CD4-positive, alpha-beta T cell treated with Interleukin-1 beta for 1 hour (primary cell): ENCODE measurements at places on chromosomes 11 and 22.

DNA sequence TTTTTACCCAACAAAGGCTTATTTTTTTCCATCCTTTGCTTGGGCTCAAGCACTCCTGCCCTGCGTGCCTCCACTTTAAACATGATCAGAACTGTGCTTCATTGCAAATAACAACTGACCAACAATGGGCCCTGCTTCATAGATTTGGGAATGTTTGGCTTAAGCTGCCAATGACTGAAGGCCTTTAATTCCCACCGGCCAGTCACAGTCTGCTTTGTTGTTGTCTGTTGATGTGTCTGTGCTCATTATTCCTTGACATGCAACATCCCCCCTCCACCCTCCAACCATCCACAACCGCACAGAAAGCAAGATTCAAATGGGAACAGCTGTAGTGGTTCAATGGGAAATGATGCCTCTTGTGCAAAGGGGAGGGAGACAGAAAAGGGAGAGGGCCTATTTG lies 23.0 kb downstream of the PAX6 start:
- DNase-seq: no peak

GRCh38 chr11:101498891-101499290 lies 84.9 kb downstream of the TRPC6 start:
- no peak for DNase-seq

DNA sequence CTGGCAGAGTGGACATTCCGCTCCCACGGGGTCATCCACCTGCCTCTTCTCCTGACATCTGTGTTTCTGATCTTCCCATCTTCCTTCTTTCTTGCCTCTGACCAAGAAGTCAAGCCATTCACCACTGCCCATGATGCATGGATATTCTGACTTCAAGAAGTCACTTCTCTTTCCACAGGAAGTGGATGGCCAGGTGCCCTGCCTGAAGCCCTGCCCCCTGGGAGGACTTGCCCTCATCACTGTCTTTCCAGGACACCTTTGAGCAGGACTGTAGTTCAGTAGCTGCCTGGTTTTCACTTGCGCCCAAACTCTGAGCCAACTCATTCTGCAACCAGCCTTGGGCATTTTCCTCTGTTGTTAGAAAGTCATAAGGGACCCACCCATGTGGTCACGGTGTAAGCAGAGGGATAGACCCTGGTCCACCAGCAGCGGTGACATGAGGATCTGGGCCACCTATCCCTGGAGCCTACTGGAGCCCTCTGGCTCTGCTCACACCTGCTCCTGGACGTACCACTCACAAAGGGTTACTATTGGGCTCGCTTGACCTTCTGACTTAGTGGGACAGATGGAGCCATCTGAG lies 6.9 kb downstream of the CYTH4 start:
- no peak for DNase-seq

DNA sequence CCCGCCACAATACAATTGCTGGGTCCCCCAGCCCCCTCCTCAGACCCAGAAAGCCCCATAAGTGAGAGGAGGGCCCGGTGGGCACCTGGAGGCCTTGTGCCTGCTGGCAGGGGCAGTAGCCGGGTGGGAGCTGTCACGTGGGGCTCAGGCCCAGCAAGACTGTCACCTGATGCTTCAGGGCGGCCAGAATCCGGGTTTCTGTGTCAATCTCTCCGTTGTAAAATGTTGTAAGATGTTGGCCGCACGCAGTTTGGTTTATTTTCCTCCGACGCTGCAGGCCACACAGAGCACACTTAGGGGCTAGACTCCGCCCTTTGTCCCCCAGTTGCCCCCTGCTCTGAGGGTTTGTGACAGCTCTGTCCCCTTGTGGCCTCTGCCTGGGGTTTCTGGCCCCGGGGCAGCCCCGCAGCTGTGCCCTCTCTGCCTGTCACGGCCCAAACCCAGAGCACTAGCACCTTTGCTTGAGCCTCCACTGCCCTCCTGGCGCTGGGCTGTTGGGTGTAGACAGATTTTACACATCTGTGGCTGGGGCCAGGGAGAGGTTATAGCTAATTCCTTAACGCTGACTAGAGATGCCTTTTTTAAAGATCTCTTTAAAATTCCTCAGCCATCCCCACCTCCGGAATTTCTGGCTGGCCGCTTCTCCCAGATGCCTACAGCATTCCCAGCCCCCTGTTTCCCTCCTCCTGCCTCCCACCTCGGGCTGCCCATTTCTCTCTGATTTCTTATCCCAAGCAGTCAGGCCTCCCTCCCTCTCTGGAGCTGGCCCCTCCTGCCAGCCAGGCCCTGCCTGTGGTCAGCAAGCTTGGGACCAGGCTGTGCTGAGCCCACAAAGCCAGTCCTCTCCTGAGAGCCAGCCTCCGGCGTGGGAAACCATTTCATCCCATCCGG lies 3.2 kb upstream of the PRR5 start:
- DNase-seq: no peak

DNA sequence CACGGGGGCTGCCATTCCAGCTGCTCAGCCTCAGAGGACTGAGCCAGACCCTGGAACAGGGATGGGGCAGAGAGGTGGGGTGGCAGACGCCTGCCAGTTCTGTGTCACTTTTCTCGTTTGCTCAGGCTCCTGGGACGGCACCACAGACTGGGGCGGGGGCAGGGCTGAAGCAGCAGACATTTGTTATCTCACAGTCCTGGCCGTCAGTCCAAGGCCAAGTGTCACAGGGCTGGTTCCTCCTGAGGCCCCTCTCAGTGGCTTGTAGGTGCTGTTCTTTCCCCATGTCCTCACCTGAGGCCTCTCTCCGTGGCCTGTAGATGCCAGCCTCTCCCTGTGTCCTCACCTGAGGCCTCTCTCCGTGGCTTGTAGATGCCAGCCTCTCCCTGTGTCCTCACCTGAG lies 24.7 kb downstream of the TPCN2 start:
- DNase-seq: no peak
